ENCODE measurements at places on chromosomes 1 and 21. TPM values are rescaled to one million over a fixed set of nuclear protein-coding genes. Genes with fewer than 3 reads are reported as not detected.

CFAP141 gene
- total RNA-seq, result not detected

NR0B2 gene
- total RNA-seq, result not detected

OR10J1 gene
- not detected for total RNA-seq

F5 gene
- 37.4 TPM for total RNA-seq

UBE2U gene
- total RNA-seq, result not detected

REN gene
- not detected for total RNA-seq

FCRL1 gene
- not detected for total RNA-seq

SIK1 gene
- total RNA-seq, result 6.7 TPM

TAS1R1 gene
- total RNA-seq, result not detected

ZYG11A gene
- 0.72 TPM for total RNA-seq

IGSF5 gene
- not detected for total RNA-seq

GOLT1A gene
- 0.76 TPM for total RNA-seq

WNT3A gene
- total RNA-seq, result not detected

HAO2 gene
- not detected for total RNA-seq

ZNF691 gene
- 9.8 TPM for total RNA-seq

ACBD6 gene
- 59.8 TPM for total RNA-seq

HSPA13 gene
- total RNA-seq, result 46.9 TPM

BEST4 gene
- 2.6 TPM for total RNA-seq

GBP6 gene
- 3.3 TPM for total RNA-seq

HEYL gene
- 0.32 TPM for total RNA-seq

COA7 gene
- total RNA-seq, result 20.4 TPM

ANXA9 gene
- 0.21 TPM for total RNA-seq

USP25 gene
- total RNA-seq, result 37.4 TPM

TNFRSF25 gene
- 89.2 TPM for total RNA-seq

OBSCN gene
- total RNA-seq, result 25.0 TPM

CADM3 gene
- total RNA-seq, result not detected

BSND gene
- not detected for total RNA-seq

FCRL4 gene
- not detected for total RNA-seq

Measured in activated T-cell treated with anti-CD3 and anti-CD28 coated beads, Interleukin-2, amount 50 U/mL, for 72 hours (primary cell).